ENCODE measurements at places on chromosomes 6 and 20. TPM values are rescaled to one million over a fixed set of nuclear protein-coding genes. Genes with fewer than 3 reads are reported as not detected.

TUBB2B gene
- total RNA-seq, result 6.9 TPM

FAM217A gene
- not detected for total RNA-seq

OR2J3 gene
- total RNA-seq, result not detected

TMEM74B gene
- not detected for total RNA-seq

TSHZ2 gene
- 1.4 TPM for total RNA-seq

TRDN gene
- not detected for total RNA-seq

ACTL10 gene
- 2.7 TPM for total RNA-seq

BPIFB1 gene
- total RNA-seq, result not detected

WFDC9 gene
- total RNA-seq, result not detected

IL17F gene
- total RNA-seq, result not detected

OR2B6 gene
- not detected for total RNA-seq

TTI1 gene
- 14.1 TPM for total RNA-seq

NFYA gene
- total RNA-seq, result 9.3 TPM

CCDC167 gene
- 39.3 TPM for total RNA-seq

CDSN gene
- total RNA-seq, result not detected

MAFB gene
- total RNA-seq, result under 0.01 TPM

DYNLT2 gene
- 0.58 TPM for total RNA-seq

FNDC1 gene
- 0.19 TPM for total RNA-seq

GATA5 gene
- not detected for total RNA-seq

KCNK5 gene
- total RNA-seq, result not detected

GPANK1 gene
- total RNA-seq, result 22.2 TPM

MOG gene
- total RNA-seq, result not detected

PSORS1C1 gene
- total RNA-seq, result 0.19 TPM

OPRL1 gene
- total RNA-seq, result 0.19 TPM

LZTS3 gene
- 8.2 TPM for total RNA-seq

MPIG6B gene
- 0.28 TPM for total RNA-seq

ANKRD66 gene
- total RNA-seq, result not detected

RIPPLY2 gene
- not detected for total RNA-seq

PANK2 gene
- 60.0 TPM for total RNA-seq

ZNF831 gene
- not detected for total RNA-seq

GGTLC1 gene
- total RNA-seq, result not detected

RIMS1 gene
- 17.1 TPM for total RNA-seq

APOM gene
- total RNA-seq, result 0.28 TPM

BPI gene
- total RNA-seq, result not detected

THBS2 gene
- 629 TPM for total RNA-seq

SLC13A3 gene
- total RNA-seq, result 0.38 TPM

ADGRG6 gene
- 1.3 TPM for total RNA-seq

DHX35 gene
- total RNA-seq, result 8.6 TPM

KCNK16 gene
- not detected for total RNA-seq

SYNDIG1 gene
- 0.58 TPM for total RNA-seq

BPIFB4 gene
- not detected for total RNA-seq

MMP24 gene
- 0.56 TPM for total RNA-seq

DOP1A gene
- total RNA-seq, result 28.0 TPM

KIF25 gene
- total RNA-seq, result 2.0 TPM

RTEL1 gene
- 6.2 TPM for total RNA-seq

SPAG4 gene
- 36.1 TPM for total RNA-seq

DAAM2 gene
- 36.9 TPM for total RNA-seq

SYNGAP1 gene
- total RNA-seq, result 2.8 TPM

FOXS1 gene
- total RNA-seq, result 9.3 TPM

PRICKLE4 gene
- total RNA-seq, result 0.19 TPM

GINS1 gene
- total RNA-seq, result 29.3 TPM

PPP1R14C gene
- total RNA-seq, result 0.38 TPM

MAK gene
- not detected for total RNA-seq

PRSS35 gene
- 1.7 TPM for total RNA-seq

MSH5 gene
- 5.4 TPM for total RNA-seq

Data from regular cardiac myocyte (primary cell).